ENCODE measurements at places on chromosomes 5 and 9. TPM values are rescaled to one million over a fixed set of nuclear protein-coding genes. Genes with fewer than 3 reads are reported as not detected.

TMEM215 gene
- polyA plus RNA-seq = 0.24 TPM

SETX gene
- polyA plus RNA-seq = 45.1 TPM

TYRP1 gene
- polyA plus RNA-seq = 2.5 TPM

OR2V2 gene
- 0.03 TPM for polyA plus RNA-seq

- no peak for DNase-seq
These were observed 129.3 kb upstream of the CACNA1B start for GRCh38 chr9:137748311-137748710.

GRCh38 chr9:130931508-130932254 lies 7.4 kb downstream of the FIBCD1 start:
- DNase-seq = no peak

- no peak for DNase-seq
These were observed 61.8 kb upstream of the ARAP3 start for GRCh38 chr5:141743866-141744272.

GRCh38 chr5:132873930-132874271 lies 433 bp downstream of the LEAP2 start:
- no peak for DNase-seq

- no peak for DNase-seq
These were observed 256.3 kb downstream of the KIAA0825 start for GRCh38 chr5:94361832-94362796.

- DNase-seq = no peak
These were observed 13.1 kb upstream of the ANXA1 start for GRCh38 chr9:73138516-73138915.

Data from renal cortex interstitium (tissue), 15 donors.